Activated T-helper 9 cell treated with anti-CD3 and anti-CD28 coated beads, Interleukin-2, amount 50 U/mL, for 16 hours (primary cell): ENCODE measurements at places on chromosomes 1 and 21.

GRCh38 chr1:186063091-186063657 is 311.9 kb downstream of the TPR start:
- DNase-seq = no peak

GRCh38 chr1:109255097-109255651 is 5.8 kb downstream of the CELSR2 start:
- no peak for DNase-seq

GRCh38 chr1:164633997-164634396 is 75.0 kb downstream of the PBX1 start:
- DNase-seq = no peak

- DNase-seq = no peak
Measured at GRCh38 chr1:51708911-51709760, 92.2 kb downstream of the OSBPL9 start.

DNA sequence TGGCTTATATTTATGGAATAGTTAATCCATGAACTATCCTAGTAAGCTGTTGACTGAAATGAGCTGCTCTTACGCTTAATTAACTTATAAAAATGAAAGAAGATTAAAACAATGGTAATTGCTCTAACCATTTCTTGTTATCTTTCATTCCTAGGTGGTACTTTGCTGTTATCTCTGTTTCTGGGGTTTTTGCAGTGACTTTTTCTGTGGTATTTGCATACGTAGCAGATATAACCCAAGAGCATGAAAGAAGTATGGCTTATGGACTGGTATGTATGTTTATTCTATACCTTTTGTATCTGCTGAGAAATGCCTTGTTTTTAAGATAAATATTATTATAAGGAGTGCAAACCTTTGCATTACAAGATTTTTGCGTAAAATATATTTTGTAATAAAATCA is 71.0 kb downstream of the SASS6 start:
- DNase-seq = no peak

- no peak for DNase-seq
Measured at GRCh38 chr1:74681001-74681400, 7.4 kb upstream of the ERICH3 start.

- DNase-seq = no peak
Measured at GRCh38 chr1:47409311-47410067, 6.6 kb upstream of the FOXE3 start.
